ENCODE measurements at places on chromosomes 11 and 22.

GRCh38 chr11:113448316-113448677, 26.9 kb downstream of the DRD2 start:
- DNase-seq, result no peak

GRCh38 chr11:106761240-106761639, 257.0 kb downstream of the GUCY1A2 start:
- no peak for DNase-seq

DNA sequence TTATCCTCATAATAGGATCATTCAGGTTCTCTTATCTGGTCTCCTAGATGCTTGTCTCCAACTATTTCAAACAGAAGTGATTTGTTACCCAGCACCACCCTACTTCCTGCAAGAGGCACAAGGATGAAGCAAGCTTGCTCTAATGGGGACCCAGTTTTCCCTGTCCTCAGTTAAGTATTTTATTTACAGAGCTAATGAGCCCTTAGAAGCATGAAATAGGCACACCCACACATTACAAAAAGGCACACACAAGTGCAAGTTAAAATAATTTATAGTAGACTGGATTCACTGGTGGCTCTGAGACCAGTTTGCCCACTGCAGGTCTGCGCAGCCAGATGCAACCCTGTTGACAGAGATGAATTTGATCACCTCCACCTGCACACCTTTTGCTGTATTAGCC, 167.5 kb downstream of the KIRREL3 start:
- DNase-seq, result no peak

DNA sequence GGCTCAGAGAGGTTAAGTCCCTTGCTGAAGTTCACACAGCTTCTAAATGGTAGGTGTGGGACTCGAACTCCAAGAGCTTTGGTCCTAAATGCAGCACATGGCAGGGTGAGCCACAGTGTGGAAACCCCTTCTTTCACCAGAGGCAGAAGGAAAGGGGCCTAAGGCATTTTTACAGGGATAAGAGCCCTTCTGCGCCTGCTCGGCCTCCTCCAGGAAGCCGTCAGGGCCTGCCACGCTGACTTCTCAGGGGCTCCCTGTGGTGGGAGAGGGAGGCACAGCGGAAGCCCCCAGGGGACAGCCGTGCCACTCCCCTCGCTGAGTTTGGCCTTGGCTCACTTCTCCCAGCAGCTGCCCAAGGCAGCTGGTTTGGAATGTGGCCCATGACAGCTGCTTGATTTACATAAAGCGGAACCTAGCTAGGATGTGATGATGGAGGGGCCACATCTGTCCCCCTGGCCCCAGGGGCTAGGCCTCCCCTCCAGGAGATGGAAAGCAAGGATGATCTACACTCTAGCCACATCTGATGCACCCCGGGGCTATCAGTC, 35.4 kb downstream of the CD82 start:
- no peak for DNase-seq

DNA sequence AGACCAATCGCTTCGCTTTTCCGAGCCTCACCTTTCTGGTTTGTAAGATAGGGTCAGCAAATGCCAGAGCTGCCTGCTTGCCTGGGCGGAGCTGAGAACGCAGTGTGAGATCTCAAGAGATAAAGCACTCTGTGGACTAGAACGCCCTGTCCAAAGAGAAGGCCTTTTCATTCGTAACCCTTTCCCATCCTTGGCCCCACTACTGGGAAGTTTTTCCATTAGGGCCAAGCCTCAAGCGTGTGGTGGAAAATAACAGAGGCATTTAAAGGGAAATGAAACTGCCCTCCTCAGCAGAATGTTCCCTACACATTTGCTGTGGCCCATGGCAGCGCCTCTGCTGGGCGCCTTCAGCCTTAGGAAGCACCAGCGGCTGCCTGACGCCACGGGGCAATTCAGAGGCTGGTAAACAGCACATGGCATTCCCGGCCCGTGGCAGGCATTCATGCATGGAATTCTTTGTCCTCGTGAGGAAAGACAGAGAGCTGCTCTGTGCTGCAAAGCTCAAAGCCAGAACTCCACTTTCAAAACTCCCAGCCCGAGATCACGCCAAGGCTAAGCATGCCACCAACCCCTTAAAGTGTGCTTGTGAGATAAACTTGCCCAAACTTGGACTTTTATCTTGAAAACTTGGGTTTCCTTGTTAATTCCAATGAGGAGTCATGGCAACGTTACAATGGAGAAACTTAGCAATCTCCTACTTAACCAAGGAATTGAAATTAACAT, 38.1 kb downstream of the AHNAK start:
- no peak for DNase-seq

DNA sequence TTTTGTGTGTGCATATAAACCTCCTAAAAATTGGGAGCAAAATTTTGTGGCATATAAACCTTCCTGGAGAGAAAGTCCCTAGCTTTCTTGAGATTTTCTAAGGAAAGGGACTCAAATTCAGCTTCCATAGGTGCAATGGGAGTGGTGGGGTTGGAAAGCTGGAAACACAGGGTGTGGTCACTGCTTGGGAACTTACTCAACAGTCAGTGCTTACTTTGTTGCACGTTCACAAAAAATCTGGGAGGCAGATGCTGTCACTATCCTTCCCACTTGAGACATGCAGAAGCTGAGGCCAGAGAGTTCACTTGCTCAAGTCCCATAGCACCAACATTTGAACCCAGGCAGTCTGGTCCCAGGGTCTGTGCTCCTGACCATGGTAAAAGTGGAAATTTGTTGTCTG, 3.9 kb upstream of the CATSPERZ start:
- DNase-seq, result no peak

DNA sequence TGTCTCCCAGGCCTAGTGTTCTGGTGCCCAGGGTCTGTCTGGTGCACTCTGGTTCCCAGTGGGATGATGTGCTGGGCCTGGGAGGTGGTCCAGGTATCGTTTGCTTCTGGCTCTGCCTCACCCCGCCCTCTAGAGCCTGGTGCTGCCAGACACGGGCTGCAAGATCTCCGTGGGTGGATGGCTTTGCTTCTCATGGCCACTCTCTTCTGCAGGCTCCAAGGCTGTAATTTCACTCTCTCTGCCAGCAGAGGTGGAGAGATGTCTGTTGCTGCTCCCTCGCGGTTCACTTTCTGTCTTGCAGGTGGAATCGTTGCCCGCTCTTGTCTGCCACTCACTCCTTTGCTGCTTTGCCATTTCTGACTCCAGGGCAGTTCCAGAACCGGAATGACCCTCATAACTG, 13.4 kb downstream of the NADSYN1 start:
- DNase-seq, result no peak

DNA sequence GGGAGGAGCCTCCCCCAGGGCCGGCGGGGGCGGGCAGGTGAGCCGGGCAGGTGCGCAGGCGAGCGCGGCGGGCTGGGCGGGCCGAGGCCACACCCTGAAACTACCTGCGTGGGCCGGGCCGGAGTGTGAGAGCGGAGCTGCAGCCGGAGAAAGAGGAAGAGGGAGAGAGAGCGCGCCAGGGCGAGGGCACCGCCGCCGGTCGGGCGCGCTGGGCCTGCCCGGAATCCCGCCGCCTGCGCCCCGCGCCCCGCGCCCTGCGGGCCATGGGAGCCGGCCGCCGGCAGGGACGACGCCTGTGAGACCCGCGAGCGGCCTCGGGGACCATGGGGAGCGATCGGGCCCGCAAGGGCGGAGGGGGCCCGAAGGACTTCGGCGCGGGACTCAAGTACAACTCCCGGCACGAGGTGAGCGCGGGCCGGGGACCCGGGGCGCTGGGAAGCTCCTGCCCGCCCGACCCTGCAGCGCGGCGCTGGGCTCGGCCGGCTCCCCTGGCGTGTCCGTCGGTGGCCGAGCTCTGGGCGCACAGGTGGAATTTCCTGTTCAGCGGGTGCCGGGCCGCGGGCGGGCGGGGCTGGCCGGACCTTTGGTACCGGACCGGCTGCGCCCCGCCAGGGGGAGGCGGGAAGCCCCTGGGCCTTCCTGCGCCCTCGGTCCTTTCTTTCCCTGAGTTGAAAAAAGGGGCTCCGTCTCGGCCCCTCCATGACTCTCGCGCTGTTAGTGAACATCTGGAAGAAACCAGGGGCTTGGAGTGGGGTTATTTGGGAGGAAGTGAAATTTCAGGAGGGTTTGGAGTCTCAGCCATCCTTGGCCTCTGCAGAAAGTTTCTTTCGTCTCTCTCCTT, at the start of gene ST14:
Gene ST14, plus strand, starts transcription at position 126 of the 841 bp plus-strand sequence. Its CDS starts 198 bp downstream, at position 324.
- no peak for DNase-seq

GRCh38 chr22:50303848-50304527, 3.5 kb downstream of the PLXNB2 start:
- no peak for DNase-seq

GRCh38 chr11:11505190-11505589, 116.6 kb downstream of the GALNT18 start:
- no peak for DNase-seq

DNA sequence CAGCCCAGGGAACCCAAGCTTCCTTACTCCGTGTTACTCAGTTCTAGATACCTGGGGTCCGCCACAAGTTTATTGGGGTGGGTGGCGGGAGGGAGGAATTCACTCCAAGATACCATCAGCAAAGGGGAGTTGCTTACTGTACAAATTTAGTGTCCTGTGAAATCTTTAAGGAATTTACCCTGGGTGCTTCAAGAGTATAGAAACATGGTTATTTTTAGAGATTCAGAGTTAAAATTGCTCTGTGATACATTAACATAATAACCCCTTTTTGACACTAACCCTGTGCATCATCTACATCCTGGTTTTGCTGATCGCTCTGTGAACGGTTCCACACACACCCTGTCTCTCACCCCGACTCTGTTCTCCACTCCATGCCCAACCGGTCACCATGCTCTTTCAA, 18.9 kb upstream of the LYVE1 start:
- DNase-seq, result no peak

DNA sequence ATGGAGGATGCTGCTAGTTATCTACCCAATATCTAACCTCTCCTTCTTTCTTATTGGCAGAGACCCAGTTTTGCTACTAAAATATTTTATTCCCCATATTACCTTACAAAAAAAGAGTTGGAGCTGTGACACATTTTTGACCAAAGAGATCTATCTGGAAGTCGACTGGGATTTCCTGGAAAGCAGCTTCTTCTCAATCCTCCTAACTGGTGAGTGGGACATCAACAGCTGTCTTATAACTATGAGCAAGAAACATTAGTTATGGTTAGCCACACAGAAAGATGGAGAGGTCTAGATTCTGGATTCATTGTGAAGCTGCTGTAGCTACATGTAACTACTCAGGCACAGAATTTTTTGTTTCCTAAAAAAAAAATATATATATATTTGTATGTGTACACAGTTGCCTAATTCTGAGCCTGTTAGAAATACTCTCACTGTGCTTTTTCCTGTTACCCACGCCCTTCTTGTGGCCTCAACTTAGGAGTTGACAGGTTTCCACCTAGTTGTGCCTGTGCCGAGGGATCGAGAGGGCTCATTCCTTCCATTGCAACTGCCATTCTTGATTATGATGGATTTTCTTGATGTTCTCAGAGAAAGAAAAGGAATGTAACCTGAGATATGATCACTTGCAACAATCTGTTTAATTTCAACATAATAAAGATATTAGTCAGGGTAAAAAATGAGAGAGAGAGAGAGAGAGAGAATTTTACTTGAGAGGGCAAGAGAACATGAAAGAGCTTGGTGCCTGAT, 142.0 kb downstream of the SLC17A6 start:
- no peak for DNase-seq

Measured in GM18507 (cell line).